Inflammatory macrophage treated with lipopolysaccharide for 1 hour (primary cell): ENCODE measurements at places on chromosomes 7 and 10.

GRCh38 chr7:47366211-47366610, 215.7 kb downstream of the TNS3 start:
- no peak for DNase-seq

DNA sequence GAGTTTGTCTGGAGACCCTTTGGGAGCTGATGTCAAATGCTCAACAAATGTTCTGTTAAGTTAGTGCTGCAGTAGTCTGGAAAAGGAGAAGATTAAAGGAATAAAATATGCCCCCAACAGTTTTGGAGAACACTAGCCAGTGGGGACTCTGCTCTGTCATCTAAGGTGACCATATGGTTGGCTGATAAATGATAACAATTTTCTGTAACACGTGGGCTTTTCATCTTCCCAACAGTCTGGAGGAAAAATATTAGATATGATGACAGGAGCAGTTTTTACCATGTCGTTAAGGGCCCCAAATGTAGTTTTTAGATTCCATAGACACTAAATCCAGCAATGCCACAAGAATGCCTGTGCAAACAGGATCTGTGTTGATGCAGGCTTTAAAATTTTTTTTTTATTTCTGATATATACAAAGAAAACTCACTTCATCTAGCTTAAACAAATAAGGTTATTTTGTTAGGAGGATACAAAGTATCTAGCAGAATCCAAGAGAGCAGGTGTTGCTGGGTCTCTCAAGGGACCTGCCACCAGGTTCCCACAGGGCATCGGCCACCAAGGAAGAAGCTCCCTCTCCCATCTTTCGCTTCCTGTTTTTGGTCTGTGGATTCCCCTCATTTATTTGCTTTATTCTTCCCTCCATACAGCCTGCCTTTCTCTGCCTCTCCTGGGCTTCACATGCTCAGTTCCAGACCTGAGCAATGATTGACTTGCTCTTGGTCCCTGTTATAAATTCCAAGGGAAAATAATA, 6.2 kb upstream of the CFAP58 start:
- DNase-seq: no peak

GRCh38 chr7:112009081-112009480, 197.1 kb downstream of the DOCK4 start:
- DNase-seq: peak; percentile 27

- DNase-seq: no peak
Measured at GRCh38 chr7:29229066-29229465, 34.5 kb downstream of the CHN2 start.

- DNase-seq: no peak
Measured at GRCh38 chr7:91289633-91290254, 25.5 kb downstream of the FZD1 start.

GRCh38 chr7:100210805-100211204, 8.9 kb upstream of the PVRIG start:
- no peak for DNase-seq

DNA sequence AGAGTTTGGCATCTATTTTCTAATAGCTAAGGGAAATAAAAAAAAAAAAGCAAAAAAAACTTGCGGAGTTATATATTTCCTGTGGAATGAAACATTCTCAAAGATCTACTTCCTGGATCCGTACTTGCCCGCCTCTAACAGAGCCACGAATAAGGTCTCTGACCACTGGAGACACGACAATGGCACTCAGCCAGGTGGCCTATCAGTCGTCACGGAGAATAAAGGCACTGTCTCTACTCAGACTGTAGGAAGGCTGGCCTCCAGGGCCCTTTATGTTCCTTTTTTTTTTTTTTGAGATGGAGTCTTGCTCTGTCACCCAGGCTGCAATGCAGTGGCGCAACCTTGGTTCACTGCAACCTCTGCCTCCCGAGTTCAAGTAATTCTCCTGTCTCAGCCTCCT, 58.7 kb downstream of the RGS10 start:
- DNase-seq: no peak

- DNase-seq: no peak
Measured at GRCh38 chr7:91193141-91193540, 71.1 kb upstream of the FZD1 start.

- no peak for DNase-seq
Measured at GRCh38 chr7:80806663-80807062, 112.2 kb downstream of the SEMA3C start.

GRCh38 chr7:32881074-32881982, 10.2 kb downstream of the KBTBD2 start:
- DNase-seq: no peak

GRCh38 chr10:11119843-11120242, 102.2 kb downstream of the CELF2 start:
- DNase-seq: no peak

DNA sequence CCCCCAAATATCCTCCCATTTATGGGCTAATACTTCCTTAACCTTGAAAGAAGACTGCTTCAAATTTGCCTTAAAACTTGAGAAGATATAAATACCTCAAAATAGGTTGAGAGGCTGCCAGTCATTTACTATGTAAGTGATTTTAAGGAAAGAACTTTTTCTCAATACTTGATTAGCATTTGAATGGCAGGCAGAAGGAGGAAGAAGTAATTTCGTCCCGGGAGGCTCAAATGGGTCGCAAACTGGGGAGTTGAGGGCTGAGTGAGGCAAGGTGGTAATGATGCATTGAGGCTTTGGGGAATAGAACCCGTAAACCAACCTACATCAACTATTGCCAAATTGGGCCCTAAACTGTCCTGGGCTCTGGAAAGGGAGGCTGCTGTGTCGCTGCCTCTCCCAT, 11.1 kb downstream of the CAMK1D start:
- DNase-seq: no peak

- DNase-seq: no peak
Measured at GRCh38 chr7:123242467-123243092, 42.8 kb upstream of the SLC13A1 start.

- no peak for DNase-seq
Measured at GRCh38 chr10:16950656-16951601, 133.7 kb upstream of the RSU1 start.

GRCh38 chr7:107045195-107045960, 873 bp downstream of the PRKAR2B start:
- no peak for DNase-seq

GRCh38 chr7:150778014-150778737, 22.0 kb downstream of the TMEM176B start:
- no peak for DNase-seq

- no peak for DNase-seq
Measured at GRCh38 chr10:52961323-52961722, 188.7 kb upstream of the MBL2 start.

GRCh38 chr7:128091106-128091505, 59.9 kb upstream of the LRRC4 start:
- DNase-seq: no peak

GRCh38 chr7:27147199-27148030, at the start of gene HOXA6:
Gene HOXA6, minus strand, starts transcription at chr7:27147774. Its CDS starts 25 bp downstream, at chr7:27147749.
- no peak for DNase-seq

GRCh38 chr7:21942955-21943354, 2.7 kb downstream of the CDCA7L start:
- no peak for DNase-seq

- no peak for DNase-seq
Measured at GRCh38 chr10:84331091-84331490, 2.7 kb downstream of the CCSER2 start.

- DNase-seq: peak; percentile 33
Measured at GRCh38 chr7:21253740-21254687, 173.9 kb upstream of the SP4 start.

DNA sequence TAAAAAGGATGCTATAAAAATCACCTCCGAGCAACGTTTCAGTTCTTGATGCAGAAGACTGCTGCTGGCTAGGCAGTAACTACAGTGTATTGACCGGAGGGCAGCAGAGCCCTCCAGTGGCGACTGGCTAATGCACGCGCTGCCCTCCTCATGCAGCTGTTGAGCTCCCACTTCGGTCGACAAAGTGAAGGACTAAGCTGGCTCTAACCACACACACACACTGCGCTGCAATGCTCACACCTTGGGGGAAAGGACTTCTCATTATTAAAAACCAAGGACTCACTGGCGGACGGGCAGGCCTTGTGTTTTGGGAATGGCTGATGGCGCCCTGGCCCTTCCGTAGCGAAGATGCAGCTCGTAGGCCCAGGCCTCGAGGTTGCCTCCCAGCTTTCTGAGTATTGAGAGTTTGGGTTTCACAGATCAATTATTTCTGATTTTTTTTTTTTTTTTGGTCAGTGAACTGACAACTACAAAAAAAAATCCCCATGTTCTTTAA, 120.9 kb upstream of the DIP2C start:
- no peak for DNase-seq

DNA sequence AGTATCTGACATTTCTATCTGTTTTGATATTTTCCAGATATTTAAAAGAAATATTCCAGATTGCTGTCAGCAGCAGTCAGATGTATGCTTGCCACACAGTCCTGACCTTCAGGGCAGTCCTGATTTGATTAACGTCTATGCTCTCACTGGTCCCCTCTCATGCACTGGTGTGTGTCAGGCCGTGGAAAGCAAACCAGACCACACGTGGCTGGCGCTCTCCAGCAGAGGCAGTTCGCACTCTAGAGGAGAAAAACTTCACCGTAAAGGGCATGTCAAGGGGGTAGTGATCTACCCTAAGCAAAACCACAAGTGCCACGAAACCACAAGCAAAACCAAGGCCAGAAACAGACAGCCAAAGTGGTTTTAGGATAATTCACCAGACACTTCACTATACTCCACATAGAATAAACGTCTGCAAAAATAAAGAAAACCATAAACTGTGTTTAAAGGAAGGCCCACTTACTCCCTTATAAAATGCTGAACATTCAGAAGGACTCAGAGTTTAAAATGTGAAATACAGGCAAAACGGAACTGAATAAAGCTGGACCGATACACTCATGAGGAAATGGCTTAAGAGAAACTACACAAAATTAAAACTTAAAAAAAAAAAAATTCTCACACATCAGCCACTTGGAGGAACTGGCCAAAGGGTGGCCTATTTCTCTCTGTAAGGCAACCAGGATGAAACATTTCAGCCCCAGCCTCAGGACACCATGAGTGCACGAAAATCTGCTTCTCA, 26.4 kb downstream of the PARP12 start:
- DNase-seq: no peak

GRCh38 chr10:42952349-42952748, 124.5 kb upstream of the RET start:
- DNase-seq: no peak

DNA sequence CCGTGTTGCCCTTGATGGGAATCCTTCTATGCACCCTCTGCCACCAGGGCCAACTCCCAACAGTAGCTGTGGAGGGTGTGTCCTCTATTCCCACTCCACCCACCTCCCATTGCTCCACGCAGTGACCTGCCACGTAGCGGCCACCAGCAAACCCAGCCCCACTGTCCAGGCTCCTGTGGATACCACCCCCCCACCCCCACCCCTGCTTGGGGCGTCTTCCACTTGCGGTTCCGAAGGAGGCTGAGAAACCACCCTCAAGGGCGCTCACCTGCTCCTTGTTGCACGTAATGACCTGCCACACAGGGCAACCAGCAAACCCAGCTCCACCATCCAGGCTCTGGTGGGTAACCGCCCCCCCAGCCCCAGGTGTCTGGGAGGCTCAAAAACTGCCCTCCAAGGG, 72.0 kb downstream of the DIP2C start:
- no peak for DNase-seq

GRCh38 chr7:12703881-12704280, 16.4 kb downstream of the ARL4A start:
- no peak for DNase-seq

DNA sequence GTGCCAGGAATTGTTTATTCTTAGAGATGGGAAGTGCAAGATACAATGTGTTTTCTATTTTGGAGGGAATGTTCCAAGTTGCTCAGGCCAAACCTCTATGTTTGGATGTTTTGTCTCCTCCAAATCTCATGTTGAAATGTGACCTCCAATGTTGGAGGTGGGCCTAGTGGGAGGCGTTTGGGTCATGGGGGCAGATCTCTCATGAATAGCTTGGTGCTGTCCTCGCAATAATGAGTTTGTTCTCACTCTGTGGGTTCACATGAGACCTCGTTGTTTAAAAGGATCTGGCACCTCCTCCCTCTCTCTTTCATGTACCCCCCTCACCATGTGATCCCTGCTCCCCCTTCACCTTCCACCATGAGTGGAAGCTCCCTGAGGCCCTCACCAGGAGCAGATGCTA, 8.3 kb upstream of the GDF10 start:
- DNase-seq: no peak
